ENCODE measurements at places on chromosomes 7 and 10.

DNA sequence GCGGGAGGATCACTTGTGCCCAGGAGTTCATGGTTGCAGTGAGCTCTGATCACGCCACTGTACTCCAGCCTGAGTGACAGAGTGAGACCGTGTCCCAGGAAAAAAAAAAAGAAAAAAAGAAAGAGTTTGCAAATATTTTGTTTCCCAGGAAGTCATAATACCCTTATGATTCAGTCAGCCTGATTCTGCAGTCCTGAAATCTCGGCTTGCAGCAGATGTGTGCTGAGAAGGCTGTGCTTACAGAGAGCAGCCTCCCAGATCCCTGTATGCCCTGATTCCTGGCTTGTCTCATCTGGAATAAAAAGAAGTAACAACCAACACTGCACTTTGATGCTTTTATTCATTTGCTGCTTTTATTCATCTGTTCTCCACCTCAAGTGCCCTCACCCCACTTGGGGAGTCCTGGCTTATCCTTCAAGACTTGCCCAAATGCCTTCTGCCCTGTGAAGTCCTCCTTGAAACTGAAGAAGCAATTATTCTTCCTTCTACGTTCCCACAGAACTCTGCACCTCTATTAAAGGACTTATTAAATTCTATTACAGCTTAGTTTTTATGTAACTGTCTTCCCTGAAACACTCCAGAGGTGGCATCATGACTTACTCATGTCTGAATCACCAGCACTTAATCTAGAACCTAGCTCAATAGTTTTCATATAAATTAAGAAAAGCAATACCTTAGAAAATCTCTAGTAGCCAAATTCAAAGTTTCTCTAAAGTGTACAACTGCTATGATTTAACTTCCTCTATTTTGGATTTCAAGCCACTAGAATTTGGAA is 27.7 kb upstream of the BPGM start:
- peak; percentile 64 for DNase-seq

DNA sequence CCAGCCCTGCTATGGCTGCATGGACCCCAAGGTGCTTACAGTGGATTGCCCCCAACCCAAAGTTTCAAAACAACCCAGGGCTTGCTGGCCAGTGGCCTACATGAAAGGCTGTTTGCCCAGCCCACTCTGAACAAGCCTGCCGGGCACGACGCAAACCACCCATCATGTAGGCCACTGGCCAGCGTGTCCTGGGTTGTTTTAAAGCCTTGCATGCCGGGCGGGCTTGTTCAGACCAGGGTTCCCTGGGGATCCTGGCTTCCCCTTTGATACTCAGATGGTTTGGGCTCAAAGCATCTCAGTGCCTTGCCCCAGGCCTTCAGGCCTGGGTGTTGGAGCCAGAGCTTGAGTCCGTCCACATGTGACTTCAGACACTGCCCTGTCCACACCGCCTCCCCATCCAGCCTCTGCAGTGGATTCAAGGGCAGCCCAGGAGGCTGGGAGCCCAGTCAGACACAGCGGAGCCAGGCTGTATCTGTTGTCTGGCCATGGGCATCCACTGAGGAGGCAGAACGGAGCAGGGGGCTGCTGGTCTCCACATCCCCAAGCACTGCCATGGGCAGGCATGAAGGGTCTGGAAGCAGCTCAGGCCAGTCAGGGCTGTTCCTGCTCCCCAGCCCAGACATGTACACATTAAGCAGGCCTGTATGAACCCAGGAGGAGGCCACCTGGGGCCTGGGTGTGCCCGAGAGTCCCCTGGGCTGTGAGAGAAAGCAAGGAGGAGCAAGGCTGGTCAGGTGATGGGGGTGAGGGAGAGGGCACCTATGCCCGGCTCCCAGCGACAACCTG is 4.0 kb upstream of the ADIRF start:
- DNase-seq = no peak

DNA sequence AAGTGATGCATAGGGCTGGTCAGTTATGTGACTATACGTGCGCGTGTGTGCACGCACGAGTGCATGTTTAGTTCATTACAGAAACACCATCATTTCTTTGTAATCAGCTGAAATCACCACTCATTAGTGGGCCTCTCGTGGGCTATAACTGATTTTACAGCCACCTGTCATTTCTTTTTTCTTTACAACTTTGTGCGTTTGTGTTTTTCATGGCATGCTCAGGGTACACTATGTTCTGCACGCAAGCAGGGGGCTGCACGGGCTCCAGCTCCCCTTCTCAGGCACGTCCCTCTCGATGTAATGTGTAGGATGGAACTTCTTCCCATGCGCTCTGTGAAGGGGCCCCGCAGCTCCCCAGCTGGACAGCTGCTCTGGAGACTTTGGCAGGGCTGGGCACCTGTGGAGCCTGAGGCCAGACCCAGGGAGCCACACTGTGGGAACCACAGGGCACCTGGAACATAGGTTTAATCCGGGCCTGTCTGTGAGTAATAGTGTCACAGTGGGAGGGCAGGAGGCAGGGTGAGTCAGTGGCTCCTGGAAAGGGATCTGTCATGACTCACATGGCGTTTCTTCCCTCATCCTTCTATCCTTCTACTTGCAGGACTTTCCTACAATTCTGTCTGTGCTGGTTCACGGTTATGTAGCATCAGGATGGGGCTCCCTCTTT is 4.9 kb downstream of the GCK start:
- peak; percentile 84 for DNase-seq

DNA sequence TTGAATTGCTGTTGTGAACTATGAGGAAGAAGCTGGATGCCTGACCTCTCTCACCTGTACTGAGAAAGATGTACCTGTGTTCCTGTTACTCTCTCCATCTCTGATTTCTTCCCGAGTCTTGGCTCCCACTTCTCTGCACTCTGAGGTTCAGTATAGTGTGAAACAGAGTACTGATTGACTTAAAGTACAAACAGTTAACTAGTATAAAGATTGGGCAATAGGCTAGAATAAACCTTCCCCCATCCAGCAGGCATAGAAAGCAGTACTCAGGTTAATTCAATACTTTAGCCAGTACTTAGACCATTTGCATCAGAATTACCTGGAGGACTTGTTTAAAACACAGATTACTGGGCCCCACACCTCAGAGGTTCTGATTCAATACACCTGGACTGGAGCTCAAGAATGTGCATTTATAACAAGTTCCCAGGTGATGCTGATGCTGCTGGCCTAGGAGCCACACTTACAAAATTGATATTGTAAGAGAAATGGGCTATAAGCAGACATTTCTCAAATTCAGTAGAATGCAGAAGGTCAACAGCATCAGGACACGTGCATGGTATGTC is 51.6 kb downstream of the ANK3 start:
- no peak for DNase-seq

GRCh38 chr7:43076606-43077005 is 35.8 kb upstream of the HECW1 start:
- DNase-seq = no peak

DNA sequence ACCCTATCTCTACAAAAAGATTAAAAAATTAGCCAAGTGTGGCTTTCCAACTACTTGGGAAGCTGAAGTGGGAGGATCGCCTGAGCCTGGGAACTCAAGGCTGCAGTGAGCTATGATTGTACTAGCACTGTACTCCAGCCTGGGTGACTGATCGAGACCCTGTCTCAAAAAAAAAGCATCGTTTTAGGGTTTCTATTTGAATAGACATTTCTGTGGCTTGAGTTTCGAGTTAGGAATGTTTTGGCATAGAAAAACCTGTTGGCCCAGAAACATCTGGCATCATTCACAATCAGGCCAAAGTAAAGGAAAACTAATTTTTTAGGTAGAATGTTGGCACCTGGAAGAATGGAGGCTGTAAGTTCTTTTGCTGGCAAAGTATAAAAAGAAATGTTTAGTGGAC is 72.4 kb downstream of the AUTS2 start:
- DNase-seq = peak; percentile 83

GRCh38 chr10:67696679-67697078 is 684 bp upstream of the CTNNA3 start:
- DNase-seq = no peak

DNA sequence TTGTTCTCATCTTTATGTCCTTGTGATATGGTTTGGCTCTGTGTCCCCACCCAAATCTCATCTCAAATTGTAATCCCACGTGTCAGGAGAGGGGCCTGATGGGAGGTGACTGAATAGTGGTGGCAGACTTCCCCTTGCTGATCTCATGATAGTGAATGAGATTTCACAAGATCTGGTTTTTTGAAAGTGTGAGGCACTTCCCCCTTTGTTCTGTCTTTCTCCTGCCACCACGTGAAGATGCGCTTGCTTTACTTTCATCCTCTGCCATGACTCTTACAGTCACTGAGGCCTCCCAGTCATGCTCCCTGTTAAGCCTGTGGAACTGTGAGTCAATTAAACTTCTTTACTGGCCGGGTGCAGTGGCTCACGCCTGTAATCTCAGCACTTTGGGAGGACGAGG is 161.0 kb downstream of the HERPUD2 start:
- no peak for DNase-seq
